ENCODE measurements at places on chromosomes 2 and 18.

GRCh38 chr2:64114063-64114911 is 29.9 kb downstream of the PELI1 start:
- peak; percentile 84 for DNase-seq

GRCh38 chr2:140504601-140505000 is 1626.2 kb downstream of the LRP1B start:
- DNase-seq: no peak

GRCh38 chr18:74739926-74740325 is 142.3 kb downstream of the ZNF407 start:
- no peak for DNase-seq

DNA sequence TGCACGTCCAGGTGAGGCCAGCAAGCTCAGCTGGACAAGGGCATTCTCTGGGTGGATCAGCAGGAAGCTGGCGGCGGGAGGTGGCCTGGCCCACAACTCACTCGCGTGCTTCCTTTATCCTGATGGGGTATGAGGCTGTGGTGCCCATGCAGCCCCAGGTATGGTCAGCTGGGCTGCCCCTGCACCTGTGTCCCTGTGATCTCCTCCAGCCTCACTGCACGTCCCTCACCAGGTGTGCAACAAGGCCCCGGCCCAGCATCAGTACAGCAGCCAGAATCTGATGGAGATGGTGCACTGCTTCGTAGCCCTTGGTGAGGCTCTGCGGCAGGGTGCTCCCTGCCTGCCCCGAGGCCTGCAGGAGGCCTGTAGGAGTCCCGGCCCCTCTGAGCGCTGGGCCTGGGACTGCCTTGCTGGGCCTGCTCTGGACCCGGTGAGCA is 17.6 kb downstream of the MROH2A start:
- DNase-seq: no peak

DNA sequence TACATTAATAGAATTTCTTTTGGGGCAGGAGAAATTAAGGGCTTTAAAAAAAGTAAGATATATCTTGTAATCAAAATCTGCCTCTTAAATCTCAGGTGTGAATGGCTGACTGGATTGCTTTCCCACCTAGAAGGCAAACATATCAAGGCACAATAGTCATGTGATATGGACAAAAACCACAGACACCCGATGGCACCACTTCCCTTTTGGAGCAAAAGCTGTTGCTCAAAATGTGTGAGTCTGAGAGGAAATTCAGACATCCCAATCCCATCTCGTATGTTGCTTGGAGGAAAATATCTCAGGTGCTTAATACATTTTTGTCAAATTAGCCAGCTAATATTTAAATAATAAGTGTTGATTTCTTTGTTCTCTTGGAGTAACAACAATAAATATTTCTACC is 120.7 kb downstream of the KCNF1 start:
- no peak for DNase-seq

GRCh38 chr2:10346929-10347561 is 44.3 kb downstream of the HPCAL1 start:
- no peak for DNase-seq

DNA sequence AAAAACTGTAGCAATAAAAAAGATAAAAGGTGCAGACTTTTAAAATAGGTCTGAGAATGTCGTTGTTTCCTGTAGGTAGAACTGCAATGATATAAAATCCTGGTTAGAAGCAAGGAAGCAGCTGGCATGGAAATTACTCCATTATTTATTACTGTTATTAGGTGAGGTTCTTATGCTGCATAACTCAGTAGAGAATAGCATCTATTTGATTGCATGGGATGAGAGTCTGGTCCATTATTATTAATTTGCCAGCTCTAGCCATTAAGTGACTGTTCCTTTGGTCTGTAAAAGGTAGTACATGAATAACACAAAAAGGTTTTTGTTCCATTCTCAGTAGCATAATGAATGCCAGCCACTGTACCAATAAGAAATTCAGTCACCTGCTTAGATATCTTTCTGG is 358.6 kb downstream of the RBM43 start:
- DNase-seq: no peak

- peak; percentile 71 for DNase-seq
Observed at GRCh38 chr18:57627488-57627887, 5.9 kb upstream of the NARS1 start.

GRCh38 chr2:43131890-43132682 is 94.3 kb downstream of the ZFP36L2 start:
- DNase-seq: no peak

Data from choroid plexus epithelial cell (primary cell).